ENCODE measurements at places on chromosomes 7 and 10. TPM values are rescaled to one million over a fixed set of nuclear protein-coding genes. Genes with fewer than 3 reads are reported as not detected.

DNA sequence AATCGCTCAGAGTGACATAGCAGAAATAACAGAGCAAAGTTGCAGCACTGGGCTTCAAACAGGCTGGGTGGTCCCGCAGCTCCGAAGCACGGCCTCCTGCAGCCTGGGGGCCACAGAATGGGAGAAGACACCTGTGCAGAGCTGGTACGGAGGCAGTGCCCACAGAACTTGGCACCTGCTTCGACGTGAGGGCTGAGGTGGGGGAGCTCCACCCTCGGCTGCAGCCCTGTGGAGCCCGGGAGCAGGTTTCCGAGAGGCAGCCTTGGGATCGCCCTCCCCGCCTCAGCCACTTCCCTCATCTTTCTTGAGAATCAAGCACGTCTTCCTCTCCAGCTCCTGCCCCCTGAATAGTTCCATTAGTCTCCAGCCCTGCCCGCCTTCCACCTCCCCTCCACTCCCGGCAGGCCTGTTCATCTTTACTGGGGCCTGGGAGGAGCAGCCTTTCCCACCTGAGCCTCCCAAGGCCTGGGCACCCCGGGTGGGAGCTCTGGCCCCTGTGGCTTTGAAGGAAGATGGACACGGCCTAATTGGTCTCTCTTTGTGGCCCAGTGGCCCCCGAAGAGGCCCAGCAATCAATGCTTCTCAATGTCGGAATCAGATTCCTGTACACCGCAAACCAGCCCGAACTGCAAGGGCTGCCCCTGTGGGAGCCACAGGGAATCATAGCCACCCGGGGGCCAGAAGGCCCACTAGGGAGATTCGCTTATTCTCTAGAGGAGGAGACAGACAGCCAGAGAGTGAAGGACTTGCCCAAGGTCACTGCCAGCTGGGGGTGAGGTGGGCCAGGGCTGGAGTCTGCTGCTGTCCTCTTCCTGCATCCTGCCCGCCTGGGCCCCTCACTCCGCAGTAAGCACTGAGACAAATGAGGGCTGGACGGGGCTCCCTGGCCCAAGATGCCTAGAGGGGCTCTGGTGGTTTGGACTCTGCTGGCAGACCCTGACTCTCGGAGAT lies 17.0 kb upstream of the PCBD1 start:
- no peak for DNase-seq

DNA sequence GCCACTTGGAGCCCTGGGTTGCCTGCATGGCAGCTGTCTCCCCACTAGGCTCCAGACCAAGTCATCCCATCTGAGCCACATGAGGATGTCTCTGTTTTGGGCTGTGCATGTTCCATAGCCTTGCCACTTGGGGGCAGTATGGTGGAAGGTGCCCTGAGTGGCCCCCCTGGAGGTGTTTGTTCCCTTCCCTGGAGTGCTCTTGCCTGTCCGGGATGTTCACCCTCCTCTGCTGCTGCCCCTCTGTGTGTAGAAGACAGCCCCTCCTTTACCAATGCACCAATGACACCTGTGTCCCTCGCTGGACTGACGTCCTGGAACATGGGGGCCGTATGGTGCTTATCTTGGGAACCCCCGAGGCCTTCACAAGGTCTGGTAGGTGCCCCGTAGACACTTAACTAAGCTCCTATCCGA lies 100.2 kb downstream of the ACTR3B start:
- no peak for DNase-seq

DNA sequence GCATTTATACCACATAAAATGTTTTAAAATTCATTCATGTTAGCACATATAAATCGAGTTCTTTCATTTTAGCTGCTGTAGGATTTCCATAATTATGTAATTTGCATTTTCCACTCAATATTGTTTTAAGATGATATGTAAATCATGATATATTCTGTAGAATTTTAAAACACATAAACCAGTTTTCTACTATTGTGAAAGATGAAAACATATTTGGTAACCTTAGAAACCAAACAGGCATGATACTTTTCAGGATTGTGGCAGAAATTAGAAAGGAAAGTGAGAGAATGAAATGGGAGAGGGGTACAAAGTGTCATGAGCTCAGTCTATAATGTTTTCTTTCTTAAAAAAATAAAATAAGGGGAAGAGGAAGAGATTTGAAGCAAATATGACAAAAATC lies 269.3 kb downstream of the PPP1R3A start:
- no peak for DNase-seq

DNA sequence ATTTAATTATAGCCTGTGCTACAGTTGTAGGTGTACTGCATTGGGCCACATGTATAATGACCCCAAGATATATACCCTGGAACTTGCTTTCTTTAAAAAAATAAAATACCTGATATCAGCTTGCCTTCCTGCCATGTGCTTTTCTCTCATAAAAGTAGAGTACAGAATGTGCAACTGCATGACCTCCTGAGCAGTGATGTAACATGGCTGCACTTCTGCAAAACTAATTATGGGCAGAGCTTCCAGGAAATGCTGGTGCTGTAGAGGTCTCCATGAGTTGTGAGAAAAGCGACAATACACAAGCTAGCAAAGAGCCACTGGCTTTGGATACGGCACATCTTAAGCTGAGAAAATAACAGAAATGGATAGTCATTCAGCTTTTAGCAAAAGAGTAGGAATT lies 6.5 kb upstream of the ERLIN1 start:
- no peak for DNase-seq

- DNase-seq, result peak; percentile 33
Observed at GRCh38 chr10:26890956-26891355, 30.2 kb upstream of the ABI1 start.

The C10orf143 gene
- 3.6 TPM for total RNA-seq

The SLC26A5 gene
- not detected for total RNA-seq

DNA sequence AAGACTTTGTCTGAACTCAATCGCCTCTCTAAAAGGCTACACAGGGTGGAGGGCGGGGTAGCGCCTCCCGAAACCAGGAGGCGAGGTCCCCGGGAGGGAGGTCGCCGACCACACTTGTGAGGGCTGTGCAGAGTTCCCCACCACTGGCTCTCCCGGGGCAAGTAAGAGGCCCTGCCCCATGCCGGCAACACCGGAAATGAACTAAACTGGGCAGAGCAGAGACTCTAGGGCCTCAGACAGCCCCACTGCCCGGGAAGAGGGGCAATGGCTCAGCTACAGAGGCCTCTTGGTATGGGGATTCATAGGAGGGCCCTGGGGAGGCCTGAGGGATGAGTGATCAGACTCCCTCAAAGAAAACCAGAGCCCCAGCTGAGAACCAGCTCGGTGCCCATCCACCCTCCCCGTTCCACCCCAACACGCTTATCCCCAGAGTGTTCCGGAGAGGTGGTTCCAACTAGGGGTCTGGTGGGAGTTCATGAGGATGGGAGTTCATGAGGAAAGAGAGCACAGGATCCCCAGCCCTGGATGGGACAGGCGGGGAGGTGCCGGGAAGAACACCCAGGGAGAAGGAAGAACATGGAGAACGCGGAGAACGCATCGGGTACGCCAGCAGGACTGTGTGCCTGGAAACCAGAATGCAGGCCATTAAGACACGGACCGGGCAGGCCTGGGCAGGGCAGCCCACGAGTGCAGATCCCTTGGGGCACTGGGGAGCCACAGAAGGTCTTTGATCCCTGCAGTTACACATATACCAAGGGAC lies 89.4 kb upstream of the MYL10 start:
- DNase-seq, result no peak

DNA sequence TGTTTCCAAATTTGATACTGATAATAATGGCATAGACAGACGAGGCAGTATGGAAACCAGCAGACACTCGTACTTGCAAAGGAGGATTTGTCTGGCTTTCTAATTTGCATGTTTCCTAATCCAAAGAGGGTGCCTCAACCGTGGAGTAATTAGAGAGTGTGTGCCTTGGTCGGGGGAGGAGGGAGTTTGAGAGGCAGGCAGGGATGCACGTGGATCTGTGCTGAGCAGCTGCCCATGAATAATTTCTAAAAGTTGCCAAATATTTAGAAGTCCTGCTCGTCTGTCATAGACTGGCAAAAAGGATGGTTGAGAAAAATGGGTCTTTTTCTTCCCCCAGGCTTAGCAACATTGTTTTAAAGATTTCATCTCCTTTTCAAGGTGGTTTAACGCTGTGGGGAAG lies 69.4 kb downstream of the PTPRE start:
- no peak for DNase-seq

The SMC3 gene
- total RNA-seq, result 94.6 TPM

The STEAP1B gene
- total RNA-seq, result 1.2 TPM

DNA sequence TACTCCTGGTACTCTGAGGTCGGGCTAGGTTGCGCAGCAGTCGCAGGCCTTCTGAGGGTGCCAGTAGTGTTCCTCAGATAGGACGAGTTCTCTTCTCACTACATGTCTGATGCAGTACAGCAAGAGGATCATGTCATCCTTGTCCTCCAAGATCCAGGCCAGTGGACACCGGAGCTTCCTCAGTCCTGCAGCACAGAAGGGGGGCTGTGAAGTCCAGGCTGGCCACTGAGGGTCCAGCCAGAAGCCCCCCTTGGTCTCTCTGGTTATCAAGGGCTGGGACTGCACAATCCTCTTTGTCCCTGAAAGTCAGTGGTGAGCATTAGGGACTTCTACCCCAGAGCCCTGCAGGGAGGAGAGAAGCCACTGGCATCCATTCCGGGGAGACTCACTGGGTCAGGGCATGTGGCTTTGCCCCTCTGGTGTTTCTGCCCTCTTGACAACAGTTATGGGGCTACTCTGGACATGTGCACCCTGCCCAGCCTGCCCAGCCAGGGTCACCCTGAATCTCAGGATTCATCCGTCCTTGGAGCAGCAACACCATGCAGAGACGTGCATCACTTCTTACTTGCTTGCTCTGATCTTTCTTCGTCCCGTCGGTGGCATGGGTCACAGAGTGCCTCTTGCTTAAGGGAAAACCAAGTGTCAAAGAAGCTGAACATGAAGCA lies 125.7 kb downstream of the ADCY1 start:
- DNase-seq, result peak; percentile 3

DNA sequence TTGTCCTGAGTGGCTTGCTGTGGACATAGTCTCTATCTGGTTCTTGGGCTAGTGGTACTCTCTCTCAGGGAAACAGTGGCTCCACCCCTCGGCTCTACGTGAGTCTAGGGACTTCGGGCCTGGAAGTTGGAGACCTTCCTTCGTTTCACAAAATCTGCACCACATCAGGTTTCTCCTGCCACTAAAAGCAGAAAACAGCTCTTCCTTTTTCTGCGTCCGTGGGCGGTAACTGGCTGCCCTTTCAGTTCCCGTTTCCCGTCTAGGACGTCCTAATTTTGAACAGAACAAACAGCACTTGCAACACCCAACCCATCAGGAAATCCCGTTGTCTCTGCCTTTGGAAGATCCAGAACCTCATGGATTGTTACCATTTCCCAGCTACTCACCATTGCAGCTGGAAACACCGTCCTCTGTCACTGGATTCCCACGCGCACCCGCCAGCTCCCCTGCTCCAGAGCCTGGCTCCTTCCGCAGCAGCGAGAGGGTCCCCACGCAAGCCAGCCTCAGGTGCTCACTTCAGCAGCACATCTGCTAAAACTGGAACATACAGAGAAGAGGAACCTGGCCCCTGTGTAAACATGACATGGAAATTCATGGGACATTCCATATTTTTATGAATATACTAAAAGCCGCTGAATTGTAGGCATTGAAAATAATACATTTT lies 311.4 kb upstream of the AKR1E2 start:
- no peak for DNase-seq

The AGBL3 gene
- 8.8 TPM for total RNA-seq

- no peak for DNase-seq
Observed at GRCh38 chr7:159147687-159148086, 3.0 kb upstream of the VIPR2 start.

The ADRB1 gene
- not detected for total RNA-seq

Measured in progenitor cell of endocrine pancreas (in vitro differentiated cells).